Progenitor cell of endocrine pancreas (in vitro differentiated cells): ENCODE measurements at places on chromosomes 11 and 22. TPM values are rescaled to one million over a fixed set of nuclear protein-coding genes. Genes with fewer than 3 reads are reported as not detected.
A peak's percentile ranks its signal among the peaks of the same experiment; 100 is the strongest.

Gene MTNR1B
- total RNA-seq: not detected in 2 replicates

DNA sequence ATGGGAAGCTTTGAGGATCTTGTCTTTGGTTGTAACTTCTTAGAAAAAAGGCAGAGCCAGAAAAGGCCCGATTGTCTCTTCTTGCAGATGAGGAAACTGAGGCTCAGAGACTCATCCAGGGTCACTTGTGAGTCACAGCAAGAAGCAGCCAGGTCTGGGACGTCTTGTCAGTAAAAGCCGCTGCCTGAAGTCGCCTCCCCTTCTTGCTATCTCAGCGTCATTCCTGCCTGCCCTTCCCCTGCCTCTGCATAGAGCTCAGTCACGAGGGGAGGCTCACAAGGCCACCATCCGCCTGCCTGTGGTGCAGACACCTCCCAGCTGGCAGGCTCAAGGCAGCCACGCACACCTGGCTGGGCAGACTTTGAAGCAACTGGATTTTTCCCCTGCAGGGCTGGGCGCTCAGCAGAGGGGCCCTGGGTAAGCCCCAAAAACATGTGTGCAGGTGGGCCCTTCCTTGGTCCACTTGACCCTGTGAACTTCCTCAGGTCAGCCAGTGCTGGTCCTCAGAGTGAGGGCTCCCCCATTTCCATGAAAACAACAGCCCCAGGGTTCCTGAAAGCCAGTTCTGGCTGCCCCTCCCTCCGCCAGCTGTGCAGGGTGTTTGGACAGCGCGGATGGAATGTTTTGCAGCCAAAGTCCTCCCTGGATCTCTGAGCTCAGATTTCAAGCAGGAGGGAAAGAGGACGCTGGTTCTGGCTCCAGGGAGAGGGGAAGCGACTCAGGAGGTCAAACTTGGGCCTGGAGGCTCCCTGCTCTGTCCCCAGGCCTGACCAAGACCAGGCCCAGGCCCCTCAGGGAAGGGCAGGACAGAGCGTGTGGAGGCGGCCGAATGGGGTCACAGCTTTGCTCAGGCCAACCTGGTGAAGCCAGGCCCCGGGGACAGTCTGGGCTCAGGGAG, 6.0 kb upstream of the RAB3IL1 start:
- H3K36me3 ChIP-seq: no peaks in the 10 kb centered on the region
- peaks cover 25% of the 10 kb centered on the region for H3K4me1 ChIP-seq
- no peak overlapping the region for H3K4me3 ChIP-seq
- peak overlapping the region; percentile 90 for H3K27ac ChIP-seq
- H3K27me3 ChIP-seq: peaks cover 20% of the 10 kb centered on the region
- DNase-seq: peak; percentile 20

- H3K36me3 ChIP-seq: no peaks in the 10 kb centered on the region
- peaks cover 3% of the 10 kb centered on the region for H3K4me1 ChIP-seq
- no peak overlapping the region for H3K27ac ChIP-seq
- no peak overlapping the region for H3K4me3 ChIP-seq
- peak; percentile 60 for DNase-seq
- H3K27me3 ChIP-seq: peaks cover 13% of the 10 kb centered on the region
Measured at GRCh38 chr11:74702383-74703007, 28.7 kb downstream of the CHRDL2 start.

Gene THY1
- 0.44 and 0.62 TPM in 2 replicates for total RNA-seq

DNA sequence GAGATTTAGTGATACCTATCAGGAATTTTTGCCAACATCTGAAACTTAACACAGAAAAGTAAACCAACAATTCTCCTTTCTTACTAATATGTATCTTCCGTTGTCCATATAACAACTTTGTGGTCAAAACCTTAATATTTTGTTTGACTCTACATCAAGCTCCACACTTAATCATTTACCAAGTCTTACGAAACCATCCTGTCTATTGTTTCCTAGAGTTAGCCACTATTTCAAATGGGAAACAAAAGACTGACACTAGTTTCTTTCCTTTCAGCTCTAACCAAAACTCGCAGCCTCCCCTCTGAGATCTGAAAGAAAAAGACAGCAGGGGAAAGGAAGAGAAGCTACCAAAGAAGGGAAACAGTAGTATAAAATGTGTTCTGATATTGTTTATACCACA, 26.5 kb upstream of the PRDM10 start:
- no peaks in the 10 kb centered on the region for H3K36me3 ChIP-seq
- no peaks in the 10 kb centered on the region for H3K27me3 ChIP-seq
- H3K27ac ChIP-seq: no peak overlapping the region
- peaks cover 5% of the 10 kb centered on the region for H3K4me1 ChIP-seq

- no peak overlapping the region for H3K4me3 ChIP-seq
- H3K36me3 ChIP-seq: no peaks in the 10 kb centered on the region
- H3K27me3 ChIP-seq: peaks cover 5% of the 10 kb centered on the region
Measured at GRCh38 chr11:133521502-133521901, 10.8 kb downstream of the OPCML start.

- peak overlapping the region; percentile 57 for H3K4me3 ChIP-seq
- DNase-seq: no peak
- peaks cover 19% of the 10 kb centered on the region for H3K4me1 ChIP-seq
- H3K36me3 ChIP-seq: no peaks in the 10 kb centered on the region
Measured at GRCh38 chr11:46390331-46391171, 1.0 kb downstream of the CHRM4 start.

- H3K4me3 ChIP-seq: no peak overlapping the region
- H3K27me3 ChIP-seq: no peaks in the 10 kb centered on the region
- DNase-seq: no peak
- peaks cover 14% of the 10 kb centered on the region for H3K36me3 ChIP-seq
- no peak overlapping the region for H3K27ac ChIP-seq
Measured at GRCh38 chr11:3995949-3996554, 98.5 kb upstream of the RRM1 start.

- H3K36me3 ChIP-seq: peaks cover 9% of the 10 kb centered on the region
- peak overlapping the region; percentile 96 for H3K27ac ChIP-seq
- H3K27me3 ChIP-seq: peaks cover 29% of the 10 kb centered on the region
- peak; percentile 31 for DNase-seq
- peaks cover 9% of the 10 kb centered on the region for H3K4me1 ChIP-seq
Measured at GRCh38 chr11:122882857-122883645, 492 bp downstream of the JHY start.

- H3K36me3 ChIP-seq: peaks cover 49% of the 10 kb centered on the region
- no peaks in the 10 kb centered on the region for H3K4me1 ChIP-seq
- no peak for DNase-seq
Measured at GRCh38 chr11:68429661-68430060, 30.9 kb upstream of the PPP6R3 start.

DNA sequence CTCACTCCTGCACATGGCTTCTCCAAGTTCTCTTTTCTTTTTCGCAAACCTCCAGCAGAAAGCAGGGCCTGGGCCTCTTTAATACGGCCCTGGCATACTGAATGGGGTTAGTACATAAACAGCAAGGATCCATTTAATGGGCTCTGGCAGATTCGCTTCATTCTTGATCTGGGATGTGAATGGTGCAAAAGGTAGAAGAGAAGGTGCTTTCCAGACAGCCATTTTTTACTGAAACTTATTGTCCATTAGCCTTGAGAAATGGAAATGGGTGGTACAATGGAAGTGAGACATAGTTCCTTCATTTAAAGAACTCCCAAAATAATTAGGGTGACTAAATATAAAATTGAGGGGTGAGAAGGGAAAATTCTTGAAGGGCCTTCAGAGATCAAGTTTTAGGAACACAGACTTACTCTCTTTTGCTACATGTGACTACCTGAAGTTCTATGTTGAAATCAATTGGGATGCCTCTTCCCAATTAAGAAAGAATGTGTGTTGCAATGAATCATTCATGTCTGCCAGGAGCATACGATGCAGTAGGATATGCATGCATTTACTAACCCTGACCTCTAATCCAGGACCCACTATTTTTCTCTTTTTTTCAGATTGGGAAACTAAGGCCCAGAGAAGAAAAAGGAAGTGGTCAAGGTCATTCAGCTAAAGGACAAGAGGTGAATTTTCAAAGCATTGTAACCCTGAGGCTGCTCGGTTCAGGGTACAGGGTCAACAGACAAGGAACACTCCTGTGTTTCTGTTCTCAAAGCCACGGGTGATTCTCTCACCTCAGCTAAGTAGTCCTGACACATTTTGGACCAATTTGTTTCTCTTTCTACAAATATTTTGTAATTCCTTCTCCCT, 144.1 kb downstream of the BBOX1 start:
- no peak overlapping the region for H3K27ac ChIP-seq
- H3K36me3 ChIP-seq: no peaks in the 10 kb centered on the region
- DNase-seq: no peak
- no peak overlapping the region for H3K4me3 ChIP-seq
- H3K4me1 ChIP-seq: peaks cover 47% of the 10 kb centered on the region

Gene ZNHIT2
- 10.5 and 11.8 TPM in 2 replicates for total RNA-seq

Gene SCARF2
- total RNA-seq: 14.4 and 14.6 TPM in 2 replicates

- H3K4me3 ChIP-seq: no peak overlapping the region
- peaks cover 11% of the 10 kb centered on the region for H3K36me3 ChIP-seq
- peaks cover 10% of the 10 kb centered on the region for H3K4me1 ChIP-seq
- H3K27ac ChIP-seq: no peak overlapping the region
- H3K27me3 ChIP-seq: no peaks in the 10 kb centered on the region
Measured at GRCh38 chr22:29139965-29140782, 65.5 kb upstream of the EMID1 start.

DNA sequence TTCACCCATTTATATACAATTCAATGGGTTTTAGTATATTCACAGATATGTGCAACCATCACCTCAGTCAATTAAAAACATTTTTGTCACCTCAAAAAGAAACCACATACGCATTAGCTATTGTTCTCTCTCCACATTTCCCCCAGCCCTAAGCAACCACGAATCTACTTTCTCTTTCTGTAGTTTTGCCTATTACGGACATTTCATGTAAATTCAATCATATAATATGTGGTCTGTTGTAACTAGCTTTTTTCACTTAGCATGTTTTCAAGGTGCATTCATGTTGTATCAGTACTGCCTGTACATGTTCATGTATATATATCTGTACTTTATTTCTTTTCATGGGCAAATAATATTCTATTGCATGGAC, 104.7 kb upstream of the RRM1 start:
- peaks cover 16% of the 10 kb centered on the region for H3K27me3 ChIP-seq
- peaks cover 6% of the 10 kb centered on the region for H3K36me3 ChIP-seq
- DNase-seq: no peak

Gene EIF1AD
- 40.1 and 42.6 TPM in 2 replicates for total RNA-seq

Gene FOLR2
- not detected in 2 replicates for total RNA-seq

DNA sequence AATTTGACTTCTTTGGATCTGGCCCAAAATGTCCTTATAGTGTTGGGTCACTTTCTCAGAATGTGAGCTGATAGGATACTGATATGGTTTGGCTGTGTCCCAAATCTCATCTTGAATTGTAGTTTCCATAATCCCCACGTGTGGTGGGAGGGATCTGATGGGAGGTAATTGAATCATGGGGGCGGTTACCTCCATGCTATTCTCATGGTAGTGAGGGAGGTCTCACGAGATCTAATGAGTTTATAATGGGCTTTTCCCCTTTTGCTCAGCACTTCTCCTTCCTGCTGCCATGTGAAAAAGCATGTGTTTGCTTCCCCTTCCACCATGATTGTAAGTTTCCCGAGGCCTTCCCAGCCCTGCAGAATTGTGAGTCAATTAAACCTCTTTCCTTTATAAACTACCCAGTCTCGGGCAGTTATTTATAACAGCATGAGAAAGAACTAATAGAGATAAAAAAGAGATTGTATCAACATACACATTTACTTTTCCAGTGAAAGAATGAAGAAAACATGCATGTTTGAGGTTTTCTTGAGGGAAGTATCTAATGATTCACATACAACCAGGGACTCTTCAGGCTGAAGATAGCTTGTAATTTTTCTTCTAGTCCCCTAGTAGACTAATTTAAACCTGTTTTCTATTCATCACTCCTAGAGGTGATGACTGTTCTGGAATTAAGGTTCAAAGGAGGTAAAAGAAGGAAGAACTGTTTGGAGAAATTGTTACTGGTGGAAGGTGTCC, 17.3 kb upstream of the CSTF3 start:
- peaks cover 3% of the 10 kb centered on the region for H3K36me3 ChIP-seq
- no peak overlapping the region for H3K4me3 ChIP-seq
- peaks cover 4% of the 10 kb centered on the region for H3K27me3 ChIP-seq
- DNase-seq: no peak

DNA sequence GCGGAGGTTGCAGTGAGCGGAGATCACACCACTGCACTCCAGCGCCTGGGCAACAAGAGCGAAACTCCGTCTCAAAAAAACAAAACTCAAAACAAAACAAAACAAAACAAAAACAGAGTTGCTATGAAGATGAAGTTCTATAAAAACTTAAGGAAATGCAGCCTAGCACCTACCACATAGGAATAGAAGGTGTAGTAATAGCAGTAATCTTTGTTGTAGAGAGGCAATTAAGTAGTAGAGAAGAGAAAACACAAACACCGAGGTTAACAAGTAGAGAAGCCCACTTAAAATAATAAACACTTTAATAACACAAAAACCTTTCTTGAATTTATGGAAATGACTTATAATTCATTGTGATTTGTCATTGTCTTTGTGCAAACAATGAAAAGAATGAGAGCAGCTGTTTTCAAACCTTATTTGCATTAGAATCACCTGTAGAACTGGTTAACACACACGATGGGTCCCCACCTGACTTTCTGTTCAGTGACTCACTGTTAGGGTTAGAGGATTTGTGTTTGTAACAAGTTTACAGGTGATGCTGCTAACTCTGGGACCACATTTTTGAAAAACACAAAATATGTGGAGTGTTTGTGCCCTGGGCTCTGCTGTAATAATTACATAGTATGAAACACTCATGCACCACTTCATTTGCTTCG, 43.1 kb downstream of the TYR start:
- DNase-seq: no peak
- H3K36me3 ChIP-seq: no peaks in the 10 kb centered on the region

GRCh38 chr11:33362051-33362910, 105.1 kb downstream of the HIPK3 start:
- H3K27me3 ChIP-seq: peaks cover 12% of the 10 kb centered on the region
- H3K36me3 ChIP-seq: no peaks in the 10 kb centered on the region
- no peak overlapping the region for H3K27ac ChIP-seq
- peaks cover 5% of the 10 kb centered on the region for H3K4me1 ChIP-seq
- no peak overlapping the region for H3K4me3 ChIP-seq
- DNase-seq: no peak

Gene CREB3L1
- 9.5 and 9.6 TPM in 2 replicates for total RNA-seq

Gene APOL4
- total RNA-seq: not detected in 2 replicates

Gene OR6A2
- 0.13 and 0.24 TPM in 2 replicates for total RNA-seq

Gene SLC35E4
- 2.1 and 2.6 TPM in 2 replicates for total RNA-seq

DNA sequence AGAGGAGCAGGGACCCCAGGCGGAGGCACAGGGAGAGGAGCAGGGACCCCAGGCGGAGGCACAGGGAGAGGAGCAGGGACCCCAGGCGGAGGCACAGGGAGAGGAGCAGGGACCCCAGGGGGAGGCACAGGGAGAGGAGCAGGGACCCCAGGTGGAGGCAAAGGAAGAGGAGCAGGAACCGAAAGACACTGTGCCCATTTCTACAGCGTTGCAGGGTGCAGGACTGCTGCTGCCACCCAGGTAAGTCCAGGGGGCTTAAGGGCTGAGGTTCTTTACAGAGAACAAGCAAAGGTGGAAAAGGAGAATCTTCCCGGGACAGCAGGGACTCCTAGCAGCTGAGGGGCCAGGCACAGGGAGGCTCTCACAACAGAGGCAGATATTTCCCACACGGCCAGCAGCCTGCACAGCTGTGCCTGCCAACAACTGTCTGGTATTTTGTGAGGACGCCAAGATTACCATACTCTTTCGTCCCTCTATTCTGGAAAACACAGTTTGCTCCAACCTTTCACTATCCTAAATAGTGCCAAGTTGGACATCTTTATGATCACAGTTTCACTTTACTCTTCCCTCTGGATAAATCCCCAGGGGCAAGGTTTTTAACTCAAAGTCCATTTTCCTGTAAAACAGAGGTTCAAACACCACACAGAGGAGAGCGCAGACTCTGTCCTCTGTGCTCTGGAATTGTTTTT, 39.4 kb downstream of the SHANK2 start:
- no peak overlapping the region for H3K27ac ChIP-seq
- H3K36me3 ChIP-seq: peaks cover 20% of the 10 kb centered on the region
- H3K4me1 ChIP-seq: peaks cover 2% of the 10 kb centered on the region
- DNase-seq: no peak
- H3K4me3 ChIP-seq: no peak overlapping the region
